ENCODE measurements at places on chromosomes 6 and 20.

DNA sequence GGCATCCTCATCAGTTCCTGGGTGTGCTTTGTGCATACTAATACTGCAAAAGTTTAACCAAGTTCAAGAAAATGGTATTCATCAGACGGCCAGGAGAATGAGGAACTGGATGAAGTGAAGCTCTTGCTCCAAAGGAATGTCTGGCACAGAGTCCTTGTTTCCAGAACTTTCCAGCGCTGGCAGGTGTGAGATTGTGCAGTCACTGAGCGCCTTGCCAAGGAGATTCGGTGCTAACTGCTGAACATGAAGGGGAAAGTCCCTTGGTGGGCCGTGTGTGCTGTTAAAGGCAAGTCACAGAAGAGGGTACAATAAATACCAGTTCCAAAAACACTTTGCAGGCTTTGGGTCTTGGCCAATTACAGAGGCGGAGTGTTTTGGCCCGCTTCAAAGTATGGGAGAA, 262.3 kb upstream of the SOX4 start:
- DNase-seq: no peak

DNA sequence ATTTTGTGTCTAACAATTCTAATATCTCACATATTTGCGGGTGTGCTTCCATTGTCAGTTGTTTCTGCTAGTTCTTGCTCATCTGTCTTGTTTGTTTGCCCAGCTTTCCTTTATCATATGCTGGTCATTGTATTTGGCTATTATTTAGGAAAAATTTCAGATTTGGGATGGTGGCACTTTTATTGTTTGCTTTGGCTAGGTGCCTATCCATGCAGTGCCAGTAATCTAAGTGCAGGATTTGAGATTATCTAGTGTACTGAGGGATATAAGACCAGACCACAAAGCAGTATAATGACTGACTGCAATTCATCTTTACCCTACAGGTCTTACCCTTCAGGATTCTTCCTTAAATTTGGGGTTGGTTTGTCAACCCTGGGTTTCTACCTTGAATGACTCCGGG, 63.9 kb downstream of the NINL start:
- no peak for DNase-seq

DNA sequence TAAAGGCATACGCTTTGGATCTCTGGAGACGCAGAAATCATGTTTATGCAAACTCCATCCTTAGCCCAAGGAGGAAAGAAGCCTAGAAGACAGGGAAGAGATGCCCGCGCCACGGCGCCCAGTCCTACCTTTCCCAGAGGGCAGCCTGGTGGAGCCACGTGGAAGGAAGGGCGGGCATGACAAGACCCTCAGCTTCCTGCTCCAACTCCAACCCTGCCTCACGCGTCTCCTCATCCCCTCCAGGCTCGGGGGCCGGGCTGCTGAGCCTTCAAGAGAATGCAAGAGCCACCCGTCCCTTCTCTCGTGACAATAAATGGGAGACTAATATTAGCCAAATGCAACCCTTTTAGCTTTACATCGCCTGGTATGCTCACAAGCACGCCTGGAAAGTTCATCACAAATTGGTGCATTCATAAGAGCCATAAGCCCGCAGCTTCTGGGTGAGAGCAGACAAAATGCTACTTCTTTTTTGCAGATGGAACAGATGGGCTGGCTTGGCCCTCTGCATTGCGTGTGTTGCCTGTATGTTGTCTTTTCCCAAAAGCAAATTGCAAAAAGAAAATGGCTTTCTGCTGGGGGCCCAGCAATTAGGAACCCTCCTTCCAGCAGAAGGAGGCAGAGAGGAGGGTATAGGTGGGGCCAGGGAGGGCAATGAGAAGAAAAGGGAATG, 8.2 kb upstream of the NTSR1 start:
- no peak for DNase-seq

DNA sequence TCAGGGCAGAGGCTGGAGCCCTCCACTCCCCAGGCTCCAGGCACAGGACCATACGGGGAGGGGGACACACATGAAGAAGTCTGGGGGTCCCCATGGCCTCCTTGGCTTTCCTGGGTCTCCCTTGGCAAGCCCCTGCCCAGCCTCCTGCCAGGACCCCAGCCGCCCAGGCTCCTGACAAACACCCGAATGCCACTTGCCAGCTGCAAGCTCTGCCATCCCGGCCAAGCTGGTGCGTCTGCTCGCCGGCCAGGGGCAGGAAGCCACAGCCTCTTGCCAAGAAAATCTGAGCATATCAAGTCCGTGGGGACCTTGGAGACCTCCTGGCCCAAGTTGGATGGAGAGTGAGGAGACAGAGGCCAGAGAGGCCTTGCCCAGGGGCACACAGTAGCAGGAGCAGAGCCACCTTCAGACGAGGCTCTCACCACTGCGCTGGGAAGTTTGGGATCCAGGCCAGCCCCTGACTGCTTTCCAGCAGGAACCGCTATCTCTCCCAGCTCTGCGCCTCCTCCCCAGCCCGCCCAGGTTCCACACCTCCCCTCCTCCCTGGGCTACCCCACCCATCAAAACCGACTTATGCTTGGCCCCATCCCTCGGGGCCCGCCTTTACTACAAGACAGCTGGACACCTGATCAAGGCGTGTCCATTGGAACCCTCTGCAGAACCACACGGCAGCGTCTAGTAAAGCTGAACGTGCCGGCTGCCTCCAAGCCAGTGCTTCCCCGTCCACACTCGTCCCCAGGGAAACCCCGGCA, 80.2 kb downstream of the GRM4 start:
- DNase-seq: no peak

DNA sequence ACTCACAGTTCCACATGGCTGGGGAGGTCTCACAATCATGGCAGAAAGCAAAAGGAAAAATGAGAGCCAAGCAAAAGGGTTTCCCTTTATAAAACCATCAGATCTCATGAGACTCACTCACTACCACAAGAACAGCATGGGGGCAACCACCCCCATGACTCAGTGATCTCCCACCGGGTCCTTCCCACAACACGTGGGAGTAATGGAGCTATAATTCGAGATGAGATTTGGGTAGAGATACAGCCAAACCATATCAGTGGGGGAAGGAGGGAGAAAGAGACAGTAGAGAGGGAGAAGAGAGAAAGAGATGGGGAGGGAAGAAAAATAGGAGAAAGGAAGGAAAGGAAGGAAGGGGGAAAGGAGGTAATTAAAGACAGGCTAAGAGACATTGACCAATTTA, 30.1 kb downstream of the GMDS start:
- DNase-seq: no peak

DNA sequence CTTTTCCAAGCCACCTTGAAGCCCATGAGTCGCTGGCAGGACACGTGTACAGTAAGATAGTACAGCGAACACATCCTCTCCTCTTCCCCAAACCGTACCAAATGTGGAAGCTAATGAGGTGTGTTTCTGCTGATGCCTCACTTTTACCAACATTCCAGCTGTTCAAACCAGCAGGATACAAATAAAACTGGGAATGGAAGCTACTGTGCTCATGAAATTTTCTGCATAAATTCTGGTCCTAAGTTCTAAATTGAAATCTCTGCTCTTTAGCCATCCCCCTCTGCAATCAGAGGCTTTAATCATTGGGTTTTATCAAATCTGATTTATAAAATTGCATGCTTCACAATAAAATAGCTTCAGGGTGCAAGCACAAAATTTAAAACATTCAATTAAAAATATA, 81.9 kb upstream of the RIN2 start:
- no peak for DNase-seq
